Cerebellar nuclear complex (tissue), 1 donor: ENCODE measurements at places on chromosomes 16 and 17.

GRCh38 chr17:31579265-31579664, 187.8 kb downstream of the RAB11FIP4 start:
- no peak for DNase-seq

GRCh38 chr17:70076189-70076588, 1.2 kb downstream of the KCNJ16 start:
- DNase-seq, result no peak

DNA sequence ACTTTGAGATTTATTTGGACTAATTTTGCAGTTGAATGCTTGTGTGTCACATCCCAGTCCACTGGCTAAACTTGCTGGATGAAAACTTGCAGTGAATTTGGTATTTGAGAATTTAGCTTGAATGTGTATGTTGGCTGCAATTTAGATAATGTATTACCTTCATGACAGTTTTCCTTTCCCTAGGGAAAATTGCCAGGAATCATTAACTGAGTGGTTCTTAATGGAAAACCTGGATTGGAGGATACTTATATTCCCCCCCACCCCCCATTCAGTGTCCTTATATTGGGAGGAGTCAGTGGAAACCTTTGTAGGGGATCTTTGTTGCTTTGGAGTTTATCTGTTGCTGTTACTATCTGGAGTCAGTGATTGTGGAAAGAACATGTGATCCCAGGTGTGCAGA, 67.6 kb downstream of the KPNA2 start:
- DNase-seq, result no peak

DNA sequence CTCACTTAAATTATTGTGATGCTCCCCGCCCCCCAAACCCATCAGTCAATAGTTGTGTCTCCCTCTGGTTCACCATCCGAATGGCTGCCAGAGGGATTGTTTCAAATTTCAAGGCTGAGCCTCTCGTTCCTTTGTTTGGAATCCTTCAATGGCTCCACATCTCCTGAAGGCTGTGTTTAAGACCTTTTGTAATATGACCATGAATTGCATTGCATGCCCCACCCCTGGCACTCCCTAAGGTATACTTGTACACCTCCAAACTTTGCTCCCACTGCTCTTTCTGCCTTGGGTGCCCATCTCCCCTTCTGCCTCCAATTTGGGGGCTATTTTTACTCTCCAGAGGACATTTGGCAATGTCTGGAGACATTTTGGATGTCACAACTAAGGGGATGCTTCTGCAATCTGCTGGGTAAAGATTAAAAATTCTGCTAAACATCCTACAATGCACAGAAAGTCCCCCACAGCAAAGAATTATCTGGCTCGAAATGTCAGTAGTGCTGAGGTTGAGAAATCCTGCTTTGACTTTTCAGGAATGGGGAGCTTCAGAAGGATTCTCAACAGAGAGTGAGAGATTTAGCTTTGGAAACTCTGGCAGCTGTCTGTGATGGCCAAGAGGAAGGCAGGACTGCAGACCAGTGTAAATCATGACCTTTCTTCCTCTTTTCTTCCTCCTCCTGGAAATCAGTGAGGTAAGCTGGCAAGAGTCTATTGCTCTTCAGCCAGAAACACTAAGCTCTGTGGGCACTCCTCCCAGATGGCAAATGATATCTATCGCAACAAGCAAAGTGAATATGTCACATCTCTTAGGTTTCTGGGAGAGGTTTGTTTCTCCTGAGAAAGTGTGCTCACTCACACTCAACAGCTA, 8.7 kb upstream of the IL4R start:
- no peak for DNase-seq

DNA sequence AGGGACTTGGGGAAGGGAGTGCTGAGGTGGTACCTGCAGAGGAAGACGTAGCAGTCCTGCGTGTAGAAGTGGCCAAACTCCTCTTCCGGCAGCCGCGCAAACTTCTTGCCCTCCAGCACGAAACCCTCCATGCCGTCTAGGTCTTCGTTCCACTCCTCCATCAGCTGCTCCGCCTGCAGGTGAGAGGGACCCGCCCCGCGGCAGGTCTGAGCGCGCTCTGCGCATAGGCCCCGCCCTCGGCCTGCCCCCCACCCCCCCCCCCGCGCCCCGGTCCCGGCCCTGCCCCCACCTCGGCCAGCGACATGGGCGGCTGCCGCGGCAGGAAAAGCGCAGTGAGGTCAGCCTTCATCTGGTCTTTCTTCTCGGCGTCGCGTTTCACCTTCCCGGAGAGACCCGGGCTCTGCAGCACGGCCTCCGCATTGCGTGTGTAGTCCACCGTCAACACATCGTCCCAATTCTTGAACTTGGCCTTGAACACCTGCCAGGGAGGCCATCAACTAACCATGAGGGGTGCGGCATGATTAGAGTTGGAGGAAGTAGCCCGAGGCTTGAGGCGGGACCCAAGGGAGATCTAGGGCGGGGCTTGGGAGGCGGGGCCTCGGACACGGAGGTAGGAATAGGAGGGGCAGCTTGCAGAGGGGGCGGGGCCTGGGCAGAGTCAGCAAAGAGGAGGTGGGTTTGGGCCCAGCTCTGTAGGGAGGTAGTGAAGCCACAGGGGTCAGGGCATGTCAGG, 11.5 kb downstream of the FLII start:
- no peak for DNase-seq

- no peak for DNase-seq
Observed at GRCh38 chr17:75411328-75412067, 6.0 kb upstream of the GRB2 start.

DNA sequence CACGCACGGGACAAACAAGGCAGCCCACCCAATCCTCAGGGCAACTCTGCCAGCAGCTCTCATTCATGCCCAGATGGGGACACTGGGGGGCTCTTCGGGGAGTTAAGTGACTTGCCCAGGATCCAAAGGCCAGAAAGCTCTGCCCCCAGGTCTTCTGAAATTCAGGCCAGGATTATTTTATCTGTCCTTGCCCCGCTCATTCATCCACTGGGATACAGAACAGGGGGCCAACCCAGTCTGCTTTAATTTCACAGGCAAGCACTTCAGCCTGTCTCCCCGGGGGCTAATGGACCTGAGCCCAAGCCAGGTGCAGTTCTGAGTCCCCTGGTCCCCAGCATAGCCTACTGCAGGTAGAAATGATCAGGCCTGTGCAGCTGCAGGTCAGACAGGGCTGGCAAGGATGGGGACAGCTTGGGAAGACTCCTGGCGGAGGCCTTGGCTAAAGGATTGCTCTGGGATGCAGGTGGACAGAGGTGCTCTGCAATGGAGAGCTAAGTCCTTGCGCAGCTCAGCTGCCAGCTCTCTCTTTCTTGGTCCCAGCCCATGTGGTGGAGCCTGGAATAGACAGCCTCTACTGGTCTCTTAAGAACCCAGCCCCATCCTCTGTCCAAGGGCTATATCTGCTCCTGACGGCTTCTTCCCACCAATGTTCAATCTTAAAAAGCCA, 766 bp upstream of the B3GNT9 start:
- DNase-seq, result no peak

- no peak for DNase-seq
Observed at GRCh38 chr16:30032083-30032819, 1.2 kb upstream of the TLCD3B start.

GRCh38 chr17:73705594-73705993, 61.3 kb upstream of the SDK2 start:
- DNase-seq, result no peak

- DNase-seq, result no peak
Observed at GRCh38 chr16:5228369-5228768, 130.8 kb upstream of the EEF2KMT start.

- DNase-seq, result no peak
Observed at GRCh38 chr17:66373944-66374817, 71.8 kb downstream of the PRKCA start.

- DNase-seq, result no peak
Observed at GRCh38 chr16:50696575-50697420, 3.4 kb downstream of the NOD2 start.

DNA sequence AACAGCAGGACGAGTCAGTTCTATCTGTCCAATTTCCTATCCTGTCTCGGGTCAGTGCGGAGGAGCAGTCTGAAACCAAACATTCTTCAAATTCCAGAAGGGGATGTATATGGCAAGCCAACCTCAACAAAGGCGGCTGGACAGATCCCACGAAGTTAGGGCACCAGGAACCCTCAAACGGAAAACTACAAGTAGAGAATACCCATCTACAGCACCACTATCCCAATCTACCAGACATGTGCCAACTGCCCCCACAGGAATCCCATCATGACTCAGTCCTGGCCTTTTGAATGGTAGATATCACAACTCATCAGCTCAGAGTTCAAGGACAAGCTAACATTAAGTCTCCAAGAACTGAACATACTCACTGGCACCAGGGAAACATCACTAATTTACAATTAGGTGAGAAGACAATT, 2.3 kb downstream of the NAT9 start:
- no peak for DNase-seq

- no peak for DNase-seq
Observed at GRCh38 chr16:79329967-79330366, 270.6 kb downstream of the MAF start.

DNA sequence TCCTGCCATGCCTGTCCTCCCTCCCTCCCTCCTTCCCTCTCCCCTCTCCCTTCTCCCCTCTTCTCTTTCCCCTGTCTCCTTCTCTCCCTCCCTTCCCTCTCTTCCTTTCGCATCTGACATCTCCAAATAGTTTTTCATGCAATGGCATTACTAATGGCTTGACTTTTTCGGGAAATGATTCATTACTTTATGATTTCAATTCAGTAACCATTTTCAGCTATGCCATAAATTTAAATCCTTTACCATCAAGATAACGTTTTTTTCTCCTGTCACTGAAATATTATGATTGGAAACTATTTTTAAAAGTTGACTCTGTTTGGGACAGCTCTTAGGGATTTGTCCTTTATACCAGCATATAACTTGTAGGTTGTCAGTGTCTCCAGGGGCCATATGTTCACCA, 201.0 kb downstream of the WWOX start:
- DNase-seq, result no peak

DNA sequence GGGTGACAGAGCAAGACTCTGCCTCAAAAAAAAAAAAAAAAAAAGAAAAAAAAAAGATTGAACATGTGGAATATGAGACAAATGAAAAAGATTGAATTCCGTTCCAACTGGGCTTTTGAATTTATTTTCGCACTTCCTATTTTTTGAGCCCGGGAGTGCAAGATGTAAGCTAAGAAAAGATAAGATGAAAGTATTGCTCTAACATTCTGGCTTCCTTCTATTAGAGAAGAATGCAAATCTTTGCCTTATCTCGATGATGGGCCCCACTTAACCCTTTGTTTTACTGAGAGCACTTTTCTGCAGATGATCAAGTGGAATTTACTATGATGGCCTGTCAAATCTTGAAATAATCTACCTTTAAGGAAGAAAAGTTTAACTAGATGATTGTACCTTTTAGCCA, 96.3 kb downstream of the WWOX start:
- DNase-seq, result no peak

- no peak for DNase-seq
Observed at GRCh38 chr17:31269578-31269983, 27.5 kb downstream of the OMG start.

GRCh38 chr16:5895137-5895536, 797.5 kb upstream of the EEF2KMT start:
- DNase-seq, result no peak

- DNase-seq, result no peak
Observed at GRCh38 chr17:73323409-73324159, 11.8 kb upstream of the CDC42EP4 start.

- DNase-seq, result no peak
Observed at GRCh38 chr16:1965396-1966001, 873 bp upstream of the RPS2 start.

- no peak for DNase-seq
Observed at GRCh38 chr17:79137015-79137788, 62.6 kb downstream of the ENGASE start.

- no peak for DNase-seq
Observed at GRCh38 chr16:68802190-68802589, 41.1 kb upstream of the TANGO6 start.

DNA sequence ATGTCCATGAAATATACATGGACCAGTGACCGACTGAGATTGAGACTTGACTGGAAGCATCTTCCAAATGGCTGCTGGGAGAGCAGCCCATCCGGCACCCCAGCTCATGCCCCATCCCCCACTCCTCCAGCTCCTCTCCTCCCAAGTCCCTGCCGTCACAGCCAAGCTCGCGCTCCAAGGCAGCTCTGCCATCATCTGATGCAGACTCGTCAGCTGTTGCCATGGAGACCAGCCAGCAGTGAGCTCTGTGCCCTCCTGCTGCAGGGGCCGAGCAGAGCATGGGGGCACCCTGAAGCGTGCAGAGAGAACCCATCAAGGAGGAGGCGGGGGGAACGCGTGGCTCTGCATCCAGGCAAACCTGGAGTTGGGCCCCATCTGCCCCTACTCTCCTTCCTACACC, 74.5 kb upstream of the TNRC6C start:
- DNase-seq, result peak; percentile 79

- DNase-seq, result no peak
Observed at GRCh38 chr16:50300942-50301625, 34.7 kb downstream of the ADCY7 start.

- DNase-seq, result no peak
Observed at GRCh38 chr17:76727745-76728456, 1.3 kb downstream of the METTL23 start.

- no peak for DNase-seq
Observed at GRCh38 chr17:59846394-59847165, 46.2 kb downstream of the TUBD1 start.
